ENCODE measurements at places on chromosomes 2 and 18.

DNA sequence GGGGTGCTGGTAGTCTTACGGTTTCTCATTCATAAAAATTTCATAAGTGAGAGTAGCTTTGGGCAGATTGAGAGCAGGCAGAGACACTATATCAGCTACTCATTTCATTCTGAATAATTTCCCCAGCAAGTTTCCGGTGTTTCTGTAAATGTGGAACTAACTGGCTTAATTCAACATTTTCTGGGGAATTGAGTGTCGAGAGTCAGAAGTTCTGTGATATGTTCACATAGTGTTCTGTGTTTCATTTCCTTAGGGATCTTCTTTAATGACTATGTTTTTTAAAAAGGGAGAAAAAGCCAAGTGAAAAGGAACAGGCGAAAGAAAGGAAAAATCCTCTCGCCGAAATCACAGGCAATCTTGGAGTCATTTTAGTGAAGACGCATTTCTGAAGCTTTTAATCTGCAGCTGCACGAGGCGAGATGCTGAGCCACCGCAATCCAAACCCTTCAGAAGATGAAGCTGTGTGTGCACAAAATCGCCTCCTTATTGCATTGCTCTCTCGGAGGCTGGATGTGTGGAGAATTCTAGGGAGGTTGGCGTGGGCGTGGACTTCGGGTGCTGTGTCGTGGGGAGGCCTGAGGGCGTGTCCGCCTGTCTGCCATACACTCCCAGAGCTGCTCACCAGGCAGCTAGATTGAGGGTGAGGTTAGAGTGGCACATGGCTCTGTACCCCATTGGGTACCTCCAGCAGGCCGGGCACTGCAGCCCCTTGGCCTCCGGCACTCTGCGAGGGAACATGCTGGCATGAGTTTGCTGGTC lies 38.4 kb upstream of the HDAC4 start:
- no peak for DNase-seq

DNA sequence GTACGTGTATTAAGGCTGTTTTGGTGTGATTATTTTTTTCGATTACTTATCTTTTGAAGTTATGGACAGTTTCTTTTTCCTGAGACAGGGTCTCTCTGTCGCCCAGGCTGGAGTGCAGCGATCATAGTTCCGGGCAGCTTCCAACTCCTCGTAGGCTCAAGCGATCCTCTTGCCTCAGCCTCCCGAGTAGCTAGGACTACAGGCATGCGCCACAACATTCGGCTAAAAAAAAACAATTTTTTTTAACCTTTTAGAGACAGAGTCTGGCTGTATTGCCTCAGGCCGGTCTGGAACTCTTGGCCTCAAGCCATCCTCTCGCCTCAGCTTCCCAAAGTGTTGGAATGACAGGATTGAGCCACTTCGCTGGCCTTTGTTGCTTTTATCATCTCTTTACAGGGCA lies 945 bp downstream of the HAT1 start:
- no peak for DNase-seq

- no peak for DNase-seq
These were observed 49.6 kb downstream of the HYCC2 start for GRCh38 chr2:201021914-201022313.

GRCh38 chr2:120985997-120986651 lies 250.5 kb downstream of the GLI2 start:
- DNase-seq = no peak

GRCh38 chr2:85151026-85151425 lies 17.8 kb downstream of the TCF7L1 start:
- no peak for DNase-seq

GRCh38 chr18:63161032-63161760 lies 158.4 kb downstream of the BCL2 start:
- no peak for DNase-seq

GRCh38 chr2:239896075-239896474 lies 129.1 kb downstream of the NDUFA10 start:
- DNase-seq = no peak

DNA sequence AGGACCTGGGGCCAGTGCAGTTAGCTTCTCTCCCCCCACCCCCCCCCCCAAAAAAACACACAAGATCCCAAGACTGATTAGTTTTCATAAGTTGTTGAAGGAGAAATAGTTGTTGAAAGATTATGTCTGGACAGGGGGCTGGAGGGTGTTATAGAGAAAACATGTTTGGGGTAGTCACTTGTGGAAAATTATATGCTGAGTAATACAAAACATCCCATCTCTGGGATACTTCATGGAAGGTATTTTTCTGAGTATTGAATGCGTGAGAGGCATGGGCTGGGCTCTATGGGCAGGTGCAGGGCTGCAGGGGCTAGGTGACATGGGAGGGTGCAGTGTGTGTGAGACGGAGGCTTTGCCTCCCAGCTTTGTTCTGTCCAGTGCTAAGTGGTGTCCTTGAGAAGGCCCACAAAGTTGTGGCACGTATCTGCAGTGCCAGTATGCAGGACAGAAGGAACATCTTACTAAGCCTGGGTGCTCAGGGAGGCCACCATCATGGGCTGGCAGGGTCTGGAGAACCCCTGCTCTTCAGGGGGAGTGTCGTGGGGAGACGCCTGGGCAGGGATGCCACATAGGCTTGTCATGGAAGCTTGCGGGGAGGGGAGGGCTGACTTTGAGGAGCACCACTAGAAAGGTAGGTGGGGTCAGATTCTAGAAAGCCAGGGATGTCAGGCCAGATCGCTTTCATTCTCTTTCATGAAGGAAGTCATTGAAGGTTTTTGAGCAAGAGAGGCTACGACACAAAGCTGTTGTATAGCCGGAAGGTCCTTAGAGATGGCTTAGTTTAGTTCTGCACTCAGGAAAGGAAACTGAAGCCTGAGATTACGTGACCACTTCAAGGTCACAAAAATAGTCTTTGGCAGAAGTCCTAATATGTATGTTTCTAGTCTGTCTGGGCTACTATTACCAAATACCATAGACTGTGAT lies 232.0 kb downstream of the LDLRAD4 start:
- no peak for DNase-seq

GRCh38 chr2:200784215-200784614 lies 27.5 kb upstream of the BZW1 start:
- no peak for DNase-seq

GRCh38 chr2:149884871-149885270 lies 297.3 kb upstream of the MMADHC start:
- DNase-seq = no peak

GRCh38 chr2:45168711-45169338 lies 159.6 kb upstream of the SIX2 start:
- DNase-seq = no peak

DNA sequence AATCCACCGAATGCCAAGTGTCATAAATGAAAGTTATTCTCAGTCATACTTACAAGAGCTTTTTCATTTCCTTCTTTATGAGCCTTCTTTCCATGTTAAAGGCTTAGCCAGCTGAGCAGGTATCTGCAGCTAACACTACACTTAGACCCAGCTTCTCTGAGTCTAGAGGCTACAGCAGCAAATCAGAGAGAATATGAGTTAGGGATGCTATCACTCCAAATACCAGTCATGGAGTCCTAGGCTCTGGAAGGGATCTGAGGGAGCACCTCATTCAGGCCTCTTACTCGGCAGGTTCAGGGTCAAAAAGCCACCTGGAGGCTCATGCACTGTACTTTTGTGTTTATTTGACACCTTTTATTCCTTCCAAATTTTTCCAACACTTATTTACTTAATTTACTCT lies 2.9 kb downstream of the C2orf80 start:
- DNase-seq = no peak

GRCh38 chr2:142980246-142981068 lies 103.0 kb downstream of the KYNU start:
- no peak for DNase-seq

- DNase-seq = no peak
These were observed 391.7 kb downstream of the PTPRM start for GRCh38 chr18:7958897-7959146.

DNA sequence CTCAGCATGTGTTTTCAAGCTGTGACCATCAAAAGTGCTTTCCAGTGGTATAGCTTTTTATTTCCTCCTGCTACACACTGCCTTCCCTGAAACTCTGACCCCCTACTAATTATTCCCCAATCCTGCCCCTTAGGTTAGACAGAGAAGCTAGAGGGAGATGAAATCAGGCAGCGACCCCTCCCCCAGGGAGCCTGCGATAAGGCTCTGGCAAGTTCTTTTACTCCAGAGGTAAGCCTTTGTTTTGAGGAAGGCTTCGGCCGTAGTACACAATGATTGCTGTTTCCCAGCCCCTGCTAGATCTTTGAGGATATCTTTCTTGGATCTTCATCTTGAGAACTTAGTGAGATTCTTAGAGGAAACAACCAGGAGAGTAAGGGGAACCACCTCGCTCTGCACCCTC lies 33.5 kb upstream of the NOL4 start:
- no peak for DNase-seq

DNA sequence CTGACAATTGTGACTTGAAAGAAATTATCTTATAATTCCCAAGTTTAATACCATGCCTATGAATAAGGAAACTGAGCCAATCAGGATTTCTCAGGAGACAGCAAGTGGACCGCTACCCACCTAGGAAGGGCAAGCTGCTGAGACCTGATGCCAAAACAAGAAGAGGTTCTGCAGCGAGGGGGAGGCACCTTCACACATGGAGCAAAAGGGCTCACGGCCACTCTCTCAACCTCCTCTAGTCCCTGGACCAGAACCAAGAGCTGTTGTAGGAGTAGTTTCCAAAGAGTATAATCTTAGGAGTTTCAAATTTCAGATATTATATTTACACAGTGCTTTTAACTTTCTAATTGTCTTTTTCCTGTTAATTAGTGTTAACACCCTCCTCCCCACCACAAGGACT lies 154.7 kb upstream of the ETAA1 start:
- no peak for DNase-seq

DNA sequence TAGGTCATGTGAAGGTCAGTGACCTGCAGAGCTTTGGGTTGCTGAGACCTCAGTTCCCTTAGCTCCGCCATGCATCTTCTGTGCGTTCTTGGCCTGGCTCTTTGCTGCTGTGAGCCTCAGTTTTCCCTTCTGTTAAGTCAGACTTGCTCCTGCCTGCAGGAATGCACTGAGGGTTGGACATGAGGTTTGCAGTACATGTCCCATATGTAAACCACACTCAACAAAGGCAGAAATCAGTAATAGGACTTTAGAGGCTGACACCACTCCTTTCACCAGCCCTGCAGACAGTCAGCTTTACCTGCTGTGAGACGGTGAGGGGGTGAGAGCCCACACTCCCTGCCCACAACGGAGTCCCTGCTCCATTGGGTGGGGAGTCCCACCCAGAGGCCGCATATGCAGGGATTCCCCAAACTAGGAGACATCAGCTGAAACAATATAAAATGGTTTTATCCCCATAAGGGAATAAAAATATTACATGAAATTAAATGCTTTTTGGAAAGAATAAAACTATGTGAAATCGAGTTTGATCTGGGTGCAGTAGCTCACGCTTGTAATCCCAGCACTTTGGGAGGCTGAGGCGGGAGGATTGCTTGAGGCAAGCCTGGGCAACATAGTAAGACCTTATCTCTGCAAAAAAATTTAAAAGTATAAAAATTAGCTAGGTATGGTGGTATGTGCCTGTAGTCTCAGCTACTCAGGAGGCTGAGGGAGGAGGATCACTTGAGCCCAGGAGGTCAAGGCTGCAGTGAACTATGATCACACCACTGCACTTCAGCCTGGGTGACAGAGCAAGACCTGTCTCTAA lies 55.1 kb downstream of the MYO7B start:
- no peak for DNase-seq

DNA sequence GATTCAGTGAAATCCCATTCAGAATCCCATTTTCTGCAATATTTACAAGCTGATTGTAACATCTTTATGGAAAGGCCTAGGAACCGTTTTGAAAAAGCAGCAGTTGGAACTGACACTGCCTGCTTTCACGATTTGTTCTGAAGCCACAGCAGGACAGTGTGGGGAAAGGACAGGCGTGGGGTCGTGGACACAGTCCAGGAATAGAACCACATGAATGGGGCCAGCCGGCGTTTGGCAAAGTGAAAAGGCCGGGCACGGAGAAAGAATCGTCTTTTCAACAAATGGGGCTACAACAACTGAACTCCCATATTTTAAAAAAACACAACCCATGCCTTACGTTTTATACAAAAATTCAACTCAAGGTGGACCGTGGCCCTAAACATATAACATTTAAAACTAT lies 69.8 kb downstream of the SLC66A2 start:
- no peak for DNase-seq

GRCh38 chr18:61643884-61644647 lies 248.7 kb downstream of the RNF152 start:
- DNase-seq = no peak

- no peak for DNase-seq
These were observed 4.4 kb downstream of the ADCYAP1 start for GRCh38 chr18:908758-909724.

- DNase-seq = no peak
These were observed 261.6 kb upstream of the SPOPL start for GRCh38 chr2:138239902-138240491.

DNA sequence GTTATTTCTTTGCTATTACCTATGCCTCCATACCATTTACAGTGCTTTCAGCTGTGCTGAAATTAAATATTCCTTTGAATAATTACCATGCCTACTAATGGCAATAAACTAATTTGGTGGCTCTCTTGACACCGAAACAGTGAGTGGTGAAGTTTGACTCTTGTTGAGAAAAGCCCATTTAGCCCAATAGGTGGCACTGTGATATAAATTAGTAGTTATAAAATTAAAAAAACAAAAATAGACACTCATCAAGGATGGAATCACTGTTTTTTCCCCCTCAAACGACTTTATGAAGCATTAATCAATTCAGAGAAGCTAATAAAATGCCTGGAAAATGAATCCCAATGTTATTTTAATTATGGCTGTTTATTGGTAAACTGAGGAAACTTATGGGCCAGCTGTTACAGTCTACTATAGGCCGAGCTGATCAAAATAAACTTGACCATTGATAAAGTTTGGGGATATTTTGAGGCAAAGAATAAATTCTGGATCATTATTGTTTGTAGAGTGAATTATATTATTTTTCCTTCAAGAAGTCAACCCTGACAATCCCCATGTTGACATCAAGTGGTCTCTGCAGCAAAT lies 339.6 kb downstream of the TRIB2 start:
- DNase-seq = no peak

- DNase-seq = no peak
These were observed 110.9 kb upstream of the COPS8 start for GRCh38 chr2:236974752-236975151.

- DNase-seq = no peak
These were observed 139.4 kb upstream of the GLI2 start for GRCh38 chr2:120596191-120596811.

GRCh38 chr2:40448476-40449079 lies 3.3 kb downstream of the SLC8A1 start:
- DNase-seq = no peak

DNA sequence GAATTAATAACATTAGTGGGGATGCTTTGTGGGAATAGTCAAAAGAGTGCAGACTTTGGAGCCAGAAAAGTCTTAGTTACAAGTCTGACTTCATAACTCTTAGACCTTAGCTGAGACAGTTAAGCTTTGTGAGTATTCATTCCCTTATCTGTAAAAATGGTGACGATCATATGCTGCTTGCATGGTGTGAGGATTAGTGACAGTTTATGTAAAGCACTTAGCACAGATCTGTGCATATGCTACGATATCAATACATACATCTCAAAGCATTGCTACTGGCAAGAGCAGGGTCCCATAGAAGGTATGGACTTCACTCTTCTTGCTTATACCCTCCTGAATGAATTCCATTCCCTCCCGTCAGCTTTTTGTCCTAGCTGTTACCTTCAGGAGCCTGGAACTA lies 56.7 kb upstream of the LYPD6B start:
- DNase-seq = no peak
